ENCODE measurements at places on chromosomes 7 and 10.

- no peak for DNase-seq
Measured at GRCh38 chr10:97185326-97186058, at the start of gene SLIT1. Gene SLIT1 (minus strand): TSS chr10:97185959. CDS start chr10:97185674, 285 bp downstream.

DNA sequence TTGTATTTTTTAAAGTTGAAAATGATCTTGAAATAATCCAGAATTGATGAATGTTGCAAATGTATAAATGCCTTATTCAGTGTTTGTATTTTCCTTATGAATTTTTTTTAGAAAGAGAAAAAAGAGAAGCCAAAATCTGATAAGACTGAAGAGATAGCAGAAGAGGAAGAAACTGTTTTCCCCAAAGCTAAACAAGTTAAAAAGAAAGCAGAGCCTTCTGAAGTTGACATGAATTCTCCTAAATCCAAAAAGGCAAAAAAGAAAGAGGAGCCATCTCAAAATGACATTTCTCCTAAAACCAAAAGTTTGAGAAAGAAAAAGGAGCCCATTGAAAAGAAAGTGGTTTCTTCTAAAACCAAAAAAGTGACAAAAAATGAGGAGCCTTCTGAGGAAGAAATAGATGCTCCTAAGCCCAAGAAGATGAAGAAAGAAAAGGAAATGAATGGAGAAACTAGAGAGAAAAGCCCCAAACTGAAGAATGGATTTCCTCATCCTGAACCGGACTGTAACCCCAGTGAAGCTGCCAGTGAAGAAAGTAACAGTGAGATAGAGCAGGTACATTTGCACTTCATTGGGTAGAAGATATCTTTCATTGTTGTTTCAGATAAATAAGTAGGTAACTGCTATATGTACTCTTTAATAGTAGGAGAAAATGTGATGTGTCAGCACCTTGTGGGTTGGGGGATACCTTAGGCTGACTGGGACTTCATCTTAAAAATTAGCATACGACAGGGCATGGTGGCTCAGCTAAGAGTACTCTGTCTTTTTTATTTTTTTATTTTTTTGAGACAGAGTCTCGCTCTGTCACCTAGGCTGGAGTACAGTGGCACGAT, 3.9 kb downstream of the DDX21 start:
- DNase-seq: no peak

DNA sequence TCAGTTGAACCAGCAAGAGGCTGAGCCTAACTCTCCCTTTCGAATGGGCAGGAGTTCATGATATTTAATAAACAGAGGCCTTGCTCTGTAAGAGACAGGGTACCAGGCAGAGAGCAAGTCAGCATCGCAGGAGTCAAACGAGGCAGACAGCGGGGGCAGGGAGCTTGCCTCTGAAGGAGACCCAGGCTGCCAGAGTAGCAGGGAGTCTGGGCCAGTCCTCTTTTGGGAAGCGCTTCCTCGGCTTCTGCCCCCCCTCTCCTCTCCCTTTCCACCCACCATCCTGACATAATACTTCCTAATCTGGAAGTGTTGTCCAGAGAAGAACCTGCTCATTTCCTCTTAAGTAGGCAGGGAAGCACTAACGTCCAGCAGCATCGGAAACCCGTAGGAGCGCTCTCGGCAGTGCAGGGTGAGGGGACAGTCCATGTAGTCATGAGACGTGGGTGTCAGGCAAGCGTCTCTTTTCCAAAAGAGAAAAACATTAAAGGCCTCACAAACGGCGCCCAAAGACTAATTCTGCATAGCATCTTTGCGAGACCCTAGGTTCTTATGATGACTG, 171.1 kb downstream of the EGFR start:
- no peak for DNase-seq

DNA sequence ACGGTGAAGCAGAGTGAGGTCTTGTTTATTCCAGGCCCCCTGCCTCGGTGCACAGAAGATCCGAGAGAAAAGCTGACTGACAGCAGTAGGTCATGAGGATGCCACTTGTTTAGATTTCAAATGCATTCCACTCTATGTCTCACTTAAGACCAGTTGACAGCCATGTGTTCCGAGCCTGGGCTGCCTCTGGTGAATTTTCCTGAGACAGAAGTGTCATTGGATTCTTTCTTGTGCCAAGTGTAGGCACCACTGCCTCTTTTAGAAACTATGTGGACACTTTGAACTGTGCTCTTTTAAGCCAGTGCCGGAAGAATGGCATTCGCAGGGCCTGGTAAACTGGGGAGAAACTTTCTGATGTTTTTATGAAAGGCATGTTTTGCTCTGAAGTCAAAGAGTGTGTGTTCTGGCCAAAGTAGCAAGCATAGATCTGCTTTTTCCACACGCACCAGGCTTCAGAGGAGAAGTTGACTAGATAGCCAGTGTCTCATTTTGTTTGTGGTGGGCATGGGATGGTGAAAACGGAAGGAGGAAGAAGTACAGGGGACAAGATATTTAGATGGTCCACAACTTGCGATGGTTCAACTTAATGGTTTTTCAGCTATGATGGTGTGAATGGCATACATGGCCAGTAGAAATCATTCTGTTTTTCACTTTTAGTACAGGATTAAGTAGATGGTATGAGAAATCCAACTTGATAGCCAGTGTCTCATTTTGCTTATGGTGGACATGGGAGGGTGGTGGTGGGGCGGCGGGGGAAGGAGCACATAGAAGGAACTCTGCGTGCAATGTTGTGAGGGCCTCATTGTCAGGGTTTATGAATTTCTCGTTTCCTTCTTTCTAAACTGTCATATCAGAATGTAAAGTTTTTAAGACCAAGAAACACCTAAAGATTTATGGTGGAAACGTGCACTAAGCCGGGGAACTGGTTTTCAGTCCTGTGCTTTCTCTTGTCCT, 41.5 kb downstream of the CYP17A1 start:
- DNase-seq: no peak

- no peak for DNase-seq
Measured at GRCh38 chr7:4479367-4480039, 202.6 kb upstream of the FOXK1 start.

- DNase-seq: no peak
Measured at GRCh38 chr7:123460616-123461015, 73.8 kb downstream of the IQUB start.

- DNase-seq: no peak
Measured at GRCh38 chr10:87608756-87609155, 50.9 kb upstream of the PAPSS2 start.
